Right ventricle myocardium inferior (tissue), 1 donor: ENCODE measurements at places on chromosomes 7 and 10. TPM values are rescaled to one million over a fixed set of nuclear protein-coding genes. Genes with fewer than 3 reads are reported as not detected.

GRCh38 chr7:74231232-74231590, 21.4 kb downstream of the LAT2 start:
- DNase-seq: no peak

DNA sequence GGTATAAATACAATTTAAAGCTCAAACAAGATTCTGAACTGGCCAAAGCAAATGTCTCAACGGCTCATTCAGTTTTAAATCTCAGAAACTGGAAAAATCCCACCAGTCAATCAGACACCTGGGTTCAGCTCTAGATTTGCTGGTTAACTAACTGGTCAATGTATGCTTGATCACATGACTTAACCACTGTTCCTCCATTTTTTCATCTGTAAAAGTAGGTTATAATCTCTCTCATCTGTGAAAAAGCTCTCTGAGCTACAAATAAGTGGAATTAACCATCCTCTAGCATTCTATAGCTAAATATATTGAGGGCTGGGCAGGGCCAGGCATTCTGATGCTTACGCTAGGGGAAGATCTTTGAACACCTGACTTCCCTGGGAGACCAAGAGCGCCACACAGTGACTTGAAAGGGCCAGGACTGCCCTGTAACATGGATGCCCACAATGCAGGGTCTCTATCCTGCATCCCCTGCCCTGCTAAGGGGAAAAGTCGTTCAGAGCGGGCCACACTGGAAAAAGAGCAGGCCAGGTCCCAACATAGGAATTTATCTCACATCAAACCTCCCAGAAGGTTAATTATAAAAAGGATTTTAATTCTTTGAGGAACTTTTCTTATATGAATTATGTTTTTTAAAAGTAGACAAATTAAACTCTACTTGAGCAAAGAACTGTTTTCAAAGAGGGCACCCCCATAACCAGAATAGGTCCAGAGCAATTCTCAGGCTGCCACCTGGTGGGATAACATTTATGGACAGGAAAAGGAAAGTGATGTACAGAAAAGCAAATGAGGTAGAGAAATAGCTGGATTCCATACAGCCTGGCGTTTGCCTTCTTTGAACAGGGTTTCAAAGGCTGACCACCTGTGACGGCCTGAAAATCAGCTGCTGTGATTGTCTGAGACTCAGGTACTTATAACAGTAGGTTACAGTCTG, 1.8 kb downstream of the RP9 start:
- no peak for DNase-seq

GRCh38 chr7:141911391-141911790, 4.8 kb upstream of the OR9A4 start:
- no peak for DNase-seq

DNA sequence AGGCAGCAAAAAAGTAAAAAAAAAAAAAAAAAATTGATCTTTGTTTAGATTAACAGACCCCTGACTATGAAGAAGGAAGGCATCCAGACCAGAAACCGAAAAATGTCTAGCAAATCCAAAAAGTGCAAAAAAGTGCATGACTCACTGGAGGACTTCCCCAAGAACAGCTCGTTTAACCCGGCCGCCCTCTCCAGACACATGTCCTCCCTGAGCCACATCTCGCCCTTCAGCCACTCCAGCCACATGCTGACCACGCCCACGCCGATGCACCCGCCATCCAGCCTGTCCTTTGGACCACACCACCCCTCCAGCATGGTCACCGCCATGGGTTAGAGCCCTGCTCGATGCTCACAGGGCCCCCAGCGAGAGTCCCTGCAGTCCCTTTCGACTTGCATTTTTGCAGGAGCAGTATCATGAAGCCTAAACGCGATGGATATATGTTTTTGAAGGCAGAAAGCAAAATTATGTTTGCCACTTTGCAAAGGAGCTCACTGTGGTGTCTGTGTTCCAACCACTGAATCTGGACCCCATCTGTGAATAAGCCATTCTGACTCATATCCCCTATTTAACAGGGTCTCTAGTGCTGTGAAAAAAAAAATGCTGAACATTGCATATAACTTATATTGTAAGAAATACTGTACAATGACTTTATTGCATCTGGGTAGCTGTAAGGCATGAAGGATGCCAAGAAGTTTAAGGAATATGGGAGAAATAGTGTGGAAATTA, 19.4 kb downstream of the GATA3 start:
- no peak for DNase-seq

GRCh38 chr10:14523286-14523685, 192.6 kb upstream of the FRMD4A start:
- DNase-seq: no peak

DNA sequence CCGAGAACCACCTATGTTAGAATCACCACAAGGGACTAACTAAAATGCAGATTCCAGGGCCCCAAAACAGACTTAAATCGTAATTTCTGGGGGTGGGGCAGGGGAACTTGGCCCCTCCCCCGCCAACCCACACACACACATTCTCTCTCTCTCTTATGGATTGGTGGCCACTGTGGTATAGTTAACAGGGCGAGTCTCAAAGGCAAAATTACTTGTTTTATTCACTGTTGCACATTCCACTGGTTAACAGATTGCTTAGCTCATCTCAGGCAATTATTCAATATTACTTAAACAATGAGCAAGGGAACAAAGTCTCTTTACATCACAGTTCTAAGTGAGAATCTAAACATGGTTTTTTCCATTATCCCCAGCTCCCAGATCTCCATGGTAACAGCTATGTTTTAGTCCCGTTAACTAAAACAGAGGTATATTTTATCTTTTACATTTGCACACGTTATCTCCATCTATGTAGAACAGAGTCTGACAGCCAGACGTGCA, 38.5 kb downstream of the IGF2BP3 start:
- DNase-seq: no peak

DNA sequence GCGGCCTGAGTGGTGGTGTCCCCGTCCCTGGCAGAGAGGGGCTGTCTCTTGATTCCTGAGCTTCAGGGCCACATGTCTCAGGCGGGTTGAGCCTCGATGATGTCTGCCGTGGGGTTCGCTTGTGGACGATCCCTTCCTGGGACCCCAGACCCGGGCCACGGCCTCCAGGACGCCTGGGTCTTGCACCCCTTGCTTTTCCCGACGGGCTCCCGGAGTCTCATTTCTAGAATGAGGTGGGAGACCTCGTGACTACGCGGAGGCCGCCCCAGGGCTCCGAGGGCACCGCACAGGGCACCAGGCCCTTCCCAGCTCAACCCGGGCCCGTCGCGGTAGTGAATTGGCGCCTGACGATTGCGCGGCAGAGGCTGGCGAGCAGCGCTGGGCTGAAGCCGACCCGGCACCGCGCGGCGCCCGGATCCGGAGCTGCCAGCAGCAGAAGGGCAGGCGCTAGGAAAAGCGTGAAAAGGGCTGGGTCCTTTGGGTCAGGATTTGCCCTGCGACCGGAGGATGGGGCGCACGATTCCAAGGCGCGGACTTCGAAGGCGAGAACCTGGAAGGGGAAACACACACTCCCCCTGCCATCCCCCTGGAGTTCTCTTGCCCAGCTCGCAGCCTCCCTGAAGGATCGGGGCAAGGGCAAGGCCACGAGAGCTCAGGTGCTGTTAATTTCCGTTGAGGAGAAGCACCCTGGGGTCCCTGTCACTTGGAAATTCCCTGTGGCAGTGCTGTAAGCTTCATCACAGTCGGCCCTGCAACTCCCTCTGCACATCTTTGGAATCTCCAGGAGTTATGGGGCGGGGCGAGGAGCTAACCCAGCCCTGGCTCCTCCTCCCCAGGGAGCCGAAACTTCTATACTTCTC, 15.5 kb downstream of the TLX1 start:
- DNase-seq: no peak

DNA sequence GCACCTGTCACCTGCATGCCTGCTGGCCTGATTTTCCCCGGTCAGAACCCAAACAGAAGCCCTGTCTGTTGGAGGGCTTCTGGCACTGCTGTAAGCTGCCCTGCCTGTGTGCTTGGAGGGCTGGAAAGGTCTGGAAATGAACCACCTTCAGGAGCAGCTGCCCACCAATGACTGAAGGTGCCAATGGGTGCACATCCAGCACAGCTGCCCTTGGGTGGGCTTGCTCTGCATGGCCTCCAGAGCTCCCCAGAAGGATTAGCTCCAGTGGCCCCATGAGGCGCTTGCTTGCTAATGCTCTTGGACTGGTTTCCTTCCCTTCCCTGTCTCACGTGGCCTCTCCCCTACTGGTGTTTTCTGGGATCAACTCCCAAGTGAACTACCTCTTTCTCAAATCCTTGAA, 43.2 kb downstream of the WDFY4 start:
- DNase-seq: no peak

DNA sequence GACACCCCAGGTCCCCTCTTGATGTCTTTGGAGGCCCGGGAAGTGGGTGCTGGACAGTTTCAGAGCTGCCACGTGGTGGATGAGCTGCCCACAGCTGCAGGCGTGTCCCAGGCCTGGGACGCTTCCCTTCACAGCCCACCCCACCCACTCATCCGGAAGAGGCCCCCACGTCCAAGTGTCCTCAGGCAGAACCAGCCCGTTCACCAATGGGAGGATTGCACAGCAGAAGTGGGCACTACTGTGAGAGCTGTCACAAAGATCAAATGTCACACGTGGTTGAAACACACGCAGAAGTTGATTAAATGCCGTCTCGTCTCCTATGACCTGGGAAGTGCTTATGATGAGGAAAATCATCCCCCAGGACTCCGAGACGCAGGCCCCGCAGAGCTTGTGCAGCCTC, 52.9 kb downstream of the STK32C start:
- no peak for DNase-seq

DNA sequence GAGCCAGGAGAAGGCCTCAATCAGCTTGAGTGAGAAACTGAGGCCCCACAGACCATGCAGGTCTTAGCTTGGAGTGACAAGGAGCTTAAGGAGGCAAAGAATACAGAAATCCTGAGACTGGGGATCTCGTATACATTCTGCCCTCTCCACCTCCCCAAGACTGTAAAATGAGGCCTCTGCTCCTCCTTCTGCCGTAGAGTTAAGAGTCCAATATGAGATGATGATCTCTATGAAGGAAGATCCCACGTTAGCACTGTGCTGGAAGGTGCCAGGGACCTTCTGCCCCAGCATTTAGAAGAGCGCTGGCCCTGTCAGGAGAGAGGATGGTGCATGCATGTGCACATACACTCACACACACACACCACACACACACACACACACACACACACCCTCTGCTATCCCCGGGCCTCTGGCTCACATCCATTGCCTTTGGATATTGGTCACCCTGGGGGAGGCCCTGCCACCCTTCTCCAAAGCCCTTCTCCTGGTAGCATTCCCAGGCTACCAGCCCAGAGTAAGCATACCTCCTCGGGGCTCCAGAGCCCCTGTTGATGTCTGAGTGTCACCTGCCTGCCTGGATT, 15.0 kb downstream of the ZCCHC24 start:
- DNase-seq: no peak

FAM107B gene
- total RNA-seq: 4.2 TPM

MALRD1 gene
- total RNA-seq: 1.1 TPM

PRSS37 gene
- not detected for total RNA-seq

AOAH gene
- total RNA-seq: 1.9 TPM

CHAT gene
- not detected for total RNA-seq
